ENCODE measurements at places on chromosomes 3 and 15.
A peak's percentile ranks its signal among the peaks of the same experiment; 100 is the strongest.

DNA sequence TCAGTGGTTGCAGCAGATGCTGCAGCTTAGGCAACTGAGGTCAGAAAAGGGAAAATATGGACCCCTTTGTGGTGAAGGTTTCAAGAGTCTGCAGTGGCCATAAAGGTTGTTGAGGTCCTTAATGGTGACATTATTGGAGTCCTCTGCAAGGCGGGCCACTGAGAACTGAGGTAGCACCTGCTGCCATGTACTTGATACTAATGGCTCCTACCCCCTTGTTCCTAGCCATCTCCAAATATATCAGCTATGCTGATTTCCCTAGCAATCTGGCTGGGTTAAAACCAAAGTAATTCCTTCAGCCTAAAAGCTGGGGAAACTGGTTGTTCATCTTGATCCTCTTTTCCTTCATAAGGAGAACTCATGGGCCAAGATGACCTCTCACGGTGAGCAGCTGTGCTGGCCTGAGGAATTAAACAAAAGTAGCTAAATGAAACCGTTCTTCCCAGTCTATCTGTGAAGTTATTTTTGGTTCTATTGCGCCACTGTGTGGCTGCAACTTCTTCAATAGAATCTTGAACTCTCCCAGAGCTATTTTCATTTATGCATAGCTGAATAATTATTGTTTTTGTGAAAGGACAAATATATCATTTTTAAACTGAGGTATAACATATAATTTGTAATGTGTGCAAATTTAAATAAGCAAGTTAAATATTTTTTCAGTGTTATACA lies 76.1 kb upstream of the PLSCR4 start:
- peak; percentile 36 for DNase-seq

- DNase-seq: no peak
These were observed 14.5 kb upstream of the ARHGAP31 start for GRCh38 chr3:119279584-119280243.

DNA sequence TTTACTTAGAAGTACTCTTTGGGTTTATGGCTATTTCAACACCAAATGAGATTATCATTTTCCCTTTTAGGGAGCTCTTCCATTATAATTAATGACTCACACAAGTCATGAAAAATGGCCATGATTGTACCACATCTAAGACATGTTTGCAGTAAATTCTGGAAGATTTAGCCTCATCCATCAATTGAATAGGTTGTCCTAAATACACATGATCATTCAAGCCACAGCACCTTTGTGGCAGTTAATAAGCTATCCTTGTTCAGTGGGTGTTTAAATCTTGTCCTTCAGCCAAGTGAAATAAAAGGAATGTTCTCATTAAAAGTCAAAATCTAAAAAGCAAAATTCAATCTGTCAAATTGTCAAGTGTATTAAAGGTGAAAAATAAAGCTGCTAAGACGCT lies 237.5 kb downstream of the ZPLD1 start:
- DNase-seq: no peak

DNA sequence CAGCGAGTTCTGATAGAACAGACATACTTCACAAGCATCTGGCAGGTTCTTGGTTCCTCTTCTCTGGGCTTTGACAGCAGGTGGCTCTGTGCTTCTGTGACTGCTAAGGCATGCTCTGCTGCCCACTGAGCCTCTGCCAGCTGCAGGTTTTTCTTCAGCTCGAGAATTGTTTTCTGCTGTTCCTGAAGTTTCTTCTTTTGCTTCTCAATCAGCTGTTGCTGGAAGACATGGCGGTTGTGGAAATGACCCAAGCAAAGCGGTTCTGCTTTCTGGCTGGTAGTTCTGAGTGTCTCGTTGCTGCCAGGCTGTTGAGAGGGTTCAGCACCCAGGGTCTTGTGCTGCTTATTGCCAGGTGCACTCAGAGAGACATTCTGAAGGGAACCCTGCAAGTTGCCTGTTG lies 50.8 kb downstream of the CCDC191 start:
- DNase-seq: no peak

DNA sequence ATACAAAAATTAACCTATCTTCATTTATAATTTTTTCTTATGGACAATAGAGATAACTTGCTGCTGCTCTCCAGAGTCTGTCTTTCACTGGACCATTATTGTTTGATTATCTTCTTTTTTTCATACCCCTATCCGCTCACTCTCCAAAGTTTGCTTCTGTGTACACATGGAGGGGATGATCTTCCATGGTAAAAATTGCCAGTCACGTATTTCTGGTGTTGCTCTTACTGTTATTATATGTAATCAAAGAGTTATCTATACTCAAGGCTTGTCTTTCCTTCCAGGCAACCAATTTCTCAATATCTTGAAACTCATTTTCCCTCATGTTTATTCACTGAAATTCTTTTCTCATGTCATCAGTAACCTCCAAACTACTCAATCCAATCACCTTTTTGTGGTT lies 817.8 kb upstream of the NECTIN3 start:
- DNase-seq: no peak

- no peak for DNase-seq
These were observed 83.7 kb downstream of the ETV5 start for GRCh38 chr3:186025161-186025560.

- no peak for DNase-seq
These were observed 183.3 kb downstream of the PDE8A start for GRCh38 chr15:85164841-85165466.

DNA sequence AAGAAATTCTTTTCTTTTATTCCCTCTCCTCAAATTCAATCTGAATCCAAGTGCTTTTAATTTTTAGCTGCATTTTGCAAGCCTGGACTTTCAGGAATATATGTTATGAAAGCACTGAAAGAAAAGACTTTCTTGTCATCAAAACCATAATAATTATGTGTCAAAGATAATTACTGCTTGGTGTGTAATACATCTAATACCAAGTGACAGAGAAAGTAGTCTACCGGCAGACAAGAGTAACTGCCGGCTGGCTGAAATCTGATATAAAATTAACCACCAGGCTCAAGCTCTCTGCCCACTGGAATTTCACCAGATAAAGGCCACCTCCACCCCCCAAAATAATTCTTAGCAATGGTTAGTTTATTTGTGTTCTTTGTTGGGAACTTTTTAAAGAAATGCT lies 220.9 kb upstream of the CDIN1 start:
- no peak for DNase-seq

DNA sequence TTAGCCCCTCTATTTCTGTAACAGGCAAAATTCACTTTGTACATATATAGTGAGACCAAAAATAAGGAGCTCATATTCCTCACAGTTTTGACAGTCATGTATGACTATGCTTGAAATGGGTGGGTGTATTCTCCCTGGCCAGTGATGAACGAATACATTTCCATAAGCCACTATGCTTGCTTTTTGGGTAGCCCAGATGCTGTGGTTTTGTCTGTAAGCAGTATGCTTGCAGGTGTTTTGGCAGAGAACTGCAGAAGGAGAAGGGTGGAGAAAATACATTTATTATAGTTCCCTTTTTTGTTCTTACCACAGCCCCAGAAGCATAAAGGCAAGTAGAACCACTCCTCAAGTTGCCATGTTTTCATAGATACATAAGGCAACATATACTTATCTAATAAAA lies 131.2 kb downstream of the RBMS3 start:
- DNase-seq: no peak

- DNase-seq: no peak
These were observed 110.4 kb upstream of the GMNC start for GRCh38 chr3:190972840-190973270.

- DNase-seq: no peak
These were observed 13.8 kb downstream of the CRYGS start for GRCh38 chr3:186530415-186530814.

DNA sequence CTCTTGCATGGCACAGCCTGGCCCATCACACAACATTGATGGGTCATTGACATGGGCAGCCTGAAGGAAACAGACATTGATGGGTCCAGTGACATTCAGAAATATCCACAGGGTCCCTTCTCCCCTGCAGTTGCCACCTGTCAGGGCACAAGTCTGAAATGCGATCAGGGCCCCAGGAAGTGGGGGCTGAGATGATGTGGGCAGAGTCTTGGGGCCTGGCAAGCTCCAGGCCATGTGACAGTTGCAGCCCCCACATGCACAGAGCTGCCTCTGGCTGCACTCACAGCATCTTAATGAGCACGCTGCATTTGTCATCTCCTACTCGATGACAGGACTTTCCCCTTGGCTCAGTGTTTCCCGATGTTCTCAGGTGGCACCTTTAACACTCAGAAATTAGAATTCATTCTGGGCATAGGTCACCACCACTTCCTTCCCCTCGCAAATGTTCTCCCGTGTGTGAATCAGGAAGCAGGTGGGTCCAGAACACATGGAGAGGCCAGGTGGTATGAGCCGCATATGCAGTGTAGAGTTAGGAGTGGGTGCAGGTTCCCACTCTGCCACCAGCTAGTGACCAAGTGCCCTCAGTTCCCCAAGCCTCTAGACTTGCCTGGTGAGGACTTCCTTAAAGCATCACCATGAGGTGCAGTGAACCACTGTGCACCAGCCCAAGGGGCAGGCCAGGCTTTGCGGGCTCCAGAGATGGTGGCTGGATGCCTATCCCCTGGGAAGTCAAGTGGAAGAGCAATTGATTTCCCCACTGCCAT lies 1.6 kb upstream of the TXNRD3 start:
- no peak for DNase-seq

DNA sequence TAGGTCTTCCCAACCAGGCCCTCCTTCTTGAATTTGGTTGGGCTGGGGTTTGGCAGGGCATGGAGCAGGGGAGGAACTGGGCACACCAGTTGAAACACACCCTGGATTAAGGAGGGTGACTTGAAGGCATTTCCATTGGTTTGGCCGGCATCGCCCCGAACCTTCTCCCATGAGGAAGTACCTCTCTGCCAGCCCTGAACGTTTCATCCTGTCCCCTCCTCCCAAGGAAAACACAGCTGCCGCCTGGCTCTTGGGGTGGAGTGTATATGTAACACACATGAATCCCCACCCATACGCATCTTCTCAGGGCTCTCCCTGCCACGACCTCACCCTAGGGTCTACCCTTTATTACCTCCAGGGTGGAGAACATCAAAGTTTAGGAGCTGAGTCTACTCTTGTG lies 14.6 kb downstream of the UBAP1L start:
- no peak for DNase-seq

DNA sequence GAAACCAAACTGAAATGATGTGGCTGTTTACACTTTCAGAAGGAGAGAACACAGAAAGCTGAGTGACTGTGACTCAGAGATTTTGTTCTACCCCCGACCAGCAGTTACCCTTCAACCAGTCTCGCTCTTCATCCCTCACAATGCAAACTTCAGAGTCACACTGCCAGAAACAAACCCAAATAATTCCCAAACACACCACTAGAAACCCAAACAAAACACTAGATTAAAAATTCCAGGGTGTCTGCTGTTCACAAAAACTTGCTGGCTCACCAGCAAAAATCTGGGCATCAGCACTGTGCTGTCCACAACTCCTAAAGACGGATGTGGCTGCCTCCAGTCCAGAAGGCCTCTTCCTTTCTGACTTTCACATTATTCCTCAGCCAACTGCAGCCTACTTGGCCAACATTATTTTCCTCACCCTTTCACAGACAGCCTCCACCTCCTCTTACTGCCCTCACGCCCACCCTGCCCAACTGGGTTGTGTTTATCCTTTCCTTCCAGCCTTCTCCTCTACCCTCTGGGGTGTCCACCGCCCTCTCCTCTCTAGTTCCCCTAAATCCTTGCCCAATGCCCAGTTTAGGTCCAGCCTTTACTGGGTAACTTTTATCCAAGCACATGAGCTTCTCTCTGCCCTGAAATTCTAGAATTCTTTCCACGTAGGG lies 71.4 kb downstream of the MECOM start:
- DNase-seq: no peak

DNA sequence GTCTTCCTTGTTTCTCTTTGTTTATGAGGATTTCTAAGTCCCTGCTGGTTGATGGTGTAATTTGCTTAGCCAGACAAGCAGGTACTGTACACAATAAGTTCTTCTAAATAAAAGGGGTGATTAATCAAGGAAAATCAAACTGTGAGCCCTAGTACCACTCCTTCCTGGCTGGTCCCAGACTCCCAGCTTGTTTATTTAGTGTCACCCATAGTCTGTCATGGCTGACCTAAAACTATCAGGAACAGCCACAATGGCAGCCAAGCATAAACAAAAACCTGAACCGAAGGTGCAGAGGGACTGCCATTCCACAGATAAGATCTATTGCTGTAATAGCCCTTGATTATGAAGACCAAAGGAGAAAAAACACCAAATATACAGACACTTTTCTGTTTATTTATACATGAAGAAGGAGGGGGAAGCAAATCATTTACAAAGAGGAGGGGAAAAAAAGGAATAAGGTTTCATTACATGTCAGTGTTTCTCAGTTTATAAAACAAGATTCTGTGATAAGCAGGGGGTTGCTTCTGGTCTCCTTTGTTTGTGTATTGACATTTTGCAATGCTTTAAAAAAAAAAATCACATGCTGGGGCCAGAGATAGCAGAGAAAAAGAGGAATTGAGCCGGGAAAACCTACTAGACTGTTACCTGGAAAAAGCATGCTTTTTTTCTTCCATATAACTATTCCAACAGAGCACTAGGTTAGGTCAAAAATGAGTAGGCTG lies 182.4 kb upstream of the DPH6 start:
- no peak for DNase-seq

DNA sequence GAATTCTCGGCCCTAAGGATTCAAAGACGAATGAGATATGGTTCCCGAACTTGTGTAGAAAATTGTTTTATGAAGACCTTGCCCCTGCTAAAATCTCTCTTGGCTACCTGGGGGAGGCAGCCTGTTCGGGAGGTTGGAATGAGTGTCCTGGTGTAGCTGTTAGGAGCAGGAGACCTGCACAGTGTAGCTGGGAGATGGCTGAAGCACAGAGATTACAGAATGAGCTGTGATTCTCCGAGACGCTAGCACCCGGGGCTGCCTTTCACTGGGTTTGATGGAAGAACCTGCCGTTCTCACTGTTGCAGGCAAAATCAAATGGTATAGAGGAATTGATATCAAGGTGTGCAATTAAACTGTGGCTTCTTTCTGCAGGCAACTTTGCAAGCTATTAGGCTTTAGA lies 68.0 kb downstream of the TRAK1 start:
- no peak for DNase-seq

DNA sequence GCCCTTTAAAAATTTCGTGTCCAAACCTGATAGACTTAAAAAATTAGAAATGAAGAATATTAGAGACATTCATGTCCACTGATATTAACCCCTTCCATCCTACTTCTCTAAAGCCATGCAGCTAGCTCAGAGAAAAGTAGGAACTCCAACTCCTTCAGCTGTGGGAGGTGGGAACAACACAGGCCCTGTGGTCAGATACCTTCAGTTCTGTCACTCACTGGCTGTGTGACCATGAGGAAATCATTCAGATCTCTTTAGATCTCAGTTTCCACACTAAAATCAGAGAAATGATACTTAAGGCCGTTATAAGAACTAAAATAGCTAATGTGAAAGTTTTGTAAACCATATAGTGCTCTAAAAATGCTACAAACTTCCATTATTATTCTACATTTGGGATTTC lies 209.8 kb downstream of the TNIK start:
- DNase-seq: no peak

Data from NCI-H146 (cell line).